ENCODE measurements at places on chromosomes 7 and 10. TPM values are rescaled to one million over a fixed set of nuclear protein-coding genes. Genes with fewer than 3 reads are reported as not detected.

The AMPH gene
- 8.9 TPM for total RNA-seq

The SPRN gene
- total RNA-seq = 0.27 TPM

The ADCY1 gene
- 29.0 TPM for total RNA-seq

The LOXL4 gene
- total RNA-seq = 0.21 TPM

The NUTM2D gene
- 1.6 TPM for total RNA-seq

The FAM149B1 gene
- 19.8 TPM for total RNA-seq

The UFSP1 gene
- 4.8 TPM for total RNA-seq

The MLXIPL gene
- 23.8 TPM for total RNA-seq

DNA sequence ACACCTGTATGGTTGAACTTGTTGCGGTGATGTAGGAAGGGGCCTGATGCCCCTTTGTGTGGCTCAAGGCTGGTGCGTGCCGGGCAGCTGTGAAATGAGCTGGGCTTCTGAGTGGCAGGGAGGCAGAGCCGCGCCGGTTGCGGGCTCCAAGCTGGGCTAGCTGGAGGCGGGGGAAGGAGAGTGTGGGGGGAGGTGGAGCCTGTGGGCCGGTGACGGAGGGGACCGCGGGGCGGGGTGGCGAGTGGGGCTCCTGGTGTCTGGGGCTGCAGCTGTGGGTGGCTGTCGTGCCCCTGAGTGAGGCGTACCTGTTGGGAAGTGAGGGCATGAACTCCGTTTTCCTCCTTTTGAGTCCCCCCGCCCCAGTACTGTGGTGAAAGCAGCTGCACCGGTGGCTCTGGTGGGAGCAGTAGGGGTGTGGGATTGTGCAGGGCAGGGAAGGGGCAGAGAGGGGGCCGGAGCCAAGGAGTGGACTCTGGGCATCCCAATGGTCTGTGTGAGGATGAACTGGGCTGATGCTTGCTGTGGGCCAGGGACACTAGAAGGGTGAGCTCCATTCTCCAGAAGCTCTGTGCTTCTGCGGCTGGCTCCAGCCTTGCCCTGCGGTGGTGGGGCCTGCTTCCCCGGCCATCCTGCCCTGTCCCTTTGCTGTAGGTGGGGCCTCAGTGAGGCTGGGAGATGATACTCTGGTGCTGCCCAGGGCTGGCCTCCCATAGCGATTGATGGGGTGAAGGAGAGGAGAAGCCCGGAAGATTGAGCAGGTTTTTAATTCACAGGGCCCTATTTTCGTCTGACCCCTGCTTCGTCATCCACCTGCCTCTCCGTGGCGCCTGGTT lies 41.7 kb downstream of the INPP5A start:
- no peak for DNase-seq

DNA sequence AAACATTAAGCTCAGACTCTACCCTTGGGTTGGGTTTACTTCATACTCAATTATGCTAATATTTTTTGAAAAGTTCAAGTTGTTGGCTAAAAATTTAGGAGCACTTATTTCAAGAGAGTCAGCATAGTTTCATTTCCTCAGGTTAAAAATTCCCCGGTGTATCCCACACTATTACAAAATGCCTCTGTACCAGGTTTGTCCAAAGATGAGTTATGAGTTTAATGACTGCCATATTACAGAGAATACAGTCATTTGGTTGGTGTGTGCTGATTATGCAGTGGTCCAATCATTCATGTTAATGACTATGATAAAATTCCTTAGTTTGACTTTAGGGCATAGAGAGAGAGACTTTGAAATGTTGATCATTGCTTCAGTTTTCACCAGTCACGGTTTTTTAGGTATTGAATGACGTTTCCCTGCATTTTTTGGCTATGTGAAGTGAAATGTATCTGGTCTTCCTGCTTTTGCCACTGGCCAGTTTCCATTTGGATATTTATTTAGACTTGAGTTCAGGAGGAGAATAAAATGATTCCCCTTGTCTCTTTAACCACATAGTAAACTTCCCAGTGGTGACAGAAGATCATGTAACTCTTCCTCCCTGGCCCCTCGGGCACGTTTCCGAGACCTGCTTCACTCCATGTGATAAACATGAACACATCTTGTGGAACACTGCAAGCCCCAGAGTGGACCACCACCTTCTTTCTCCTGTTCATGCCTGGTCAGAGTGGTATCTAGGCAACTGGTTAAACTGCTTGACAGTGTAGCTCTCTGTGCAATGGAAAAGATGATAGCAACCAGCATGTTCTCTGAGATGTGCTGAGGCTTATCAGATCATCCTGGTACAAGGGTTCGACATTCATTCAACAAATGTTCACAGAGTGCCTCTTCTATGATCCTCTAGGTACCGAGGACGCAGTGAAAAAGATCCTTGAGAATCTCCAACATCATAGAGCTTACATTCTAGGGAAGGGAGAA lies 153.6 kb downstream of the CACNB2 start:
- DNase-seq = no peak

DNA sequence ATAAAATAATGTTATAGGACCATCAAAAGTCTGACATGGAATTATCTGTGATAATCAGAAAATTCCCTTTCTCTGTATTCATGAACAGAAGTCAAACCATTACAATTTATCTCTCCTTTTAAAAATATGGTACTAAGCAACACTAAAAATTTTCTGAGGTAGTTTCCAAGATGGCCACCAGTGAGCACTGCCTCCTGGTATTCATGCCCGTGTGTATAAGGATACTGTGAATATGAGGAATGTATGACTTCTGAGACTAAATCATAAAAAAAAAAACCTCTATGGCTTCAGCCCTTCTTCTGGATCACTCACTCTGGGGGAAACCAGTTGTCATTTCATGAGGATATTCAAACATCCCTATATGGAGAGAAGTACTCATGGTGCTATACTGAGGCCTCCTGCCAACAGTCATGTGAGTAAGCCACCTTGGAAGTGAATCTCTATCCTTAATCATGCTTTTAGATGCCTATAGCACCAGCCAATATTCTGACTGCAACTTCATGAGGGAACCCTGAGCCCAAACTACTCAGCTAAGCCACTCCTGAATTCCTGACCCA lies 41.1 kb downstream of the SIRT1 start:
- no peak for DNase-seq

GRCh38 chr10:42987575-42987974 lies 89.3 kb upstream of the RET start:
- DNase-seq = no peak

GRCh38 chr10:82934429-82934828 lies 1059.4 kb downstream of the NRG3 start:
- no peak for DNase-seq

GRCh38 chr7:31986878-31987518 lies 83.2 kb downstream of the PDE1C start:
- no peak for DNase-seq

- no peak for DNase-seq
Measured at GRCh38 chr7:23332910-23333612, 33.9 kb downstream of the MALSU1 start.

DNA sequence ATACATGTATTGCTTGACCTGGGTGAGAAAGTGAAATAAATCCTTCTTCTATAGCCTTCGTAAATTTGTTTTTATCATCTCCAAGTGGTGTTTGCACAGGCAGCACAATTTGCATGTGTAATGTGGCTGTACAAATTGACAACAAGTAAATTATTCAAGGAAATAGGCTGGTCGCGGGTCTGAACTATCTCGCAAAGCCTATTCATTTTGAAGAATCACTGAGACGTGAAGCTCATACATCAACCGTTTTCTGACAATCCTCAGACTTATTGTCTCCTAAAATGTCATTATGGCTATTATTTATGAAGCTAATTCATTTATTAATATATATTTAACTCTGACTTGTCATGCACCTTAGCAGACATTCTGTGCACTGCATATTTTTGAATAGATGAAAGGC lies 16.2 kb upstream of the FAM204A start:
- no peak for DNase-seq

DNA sequence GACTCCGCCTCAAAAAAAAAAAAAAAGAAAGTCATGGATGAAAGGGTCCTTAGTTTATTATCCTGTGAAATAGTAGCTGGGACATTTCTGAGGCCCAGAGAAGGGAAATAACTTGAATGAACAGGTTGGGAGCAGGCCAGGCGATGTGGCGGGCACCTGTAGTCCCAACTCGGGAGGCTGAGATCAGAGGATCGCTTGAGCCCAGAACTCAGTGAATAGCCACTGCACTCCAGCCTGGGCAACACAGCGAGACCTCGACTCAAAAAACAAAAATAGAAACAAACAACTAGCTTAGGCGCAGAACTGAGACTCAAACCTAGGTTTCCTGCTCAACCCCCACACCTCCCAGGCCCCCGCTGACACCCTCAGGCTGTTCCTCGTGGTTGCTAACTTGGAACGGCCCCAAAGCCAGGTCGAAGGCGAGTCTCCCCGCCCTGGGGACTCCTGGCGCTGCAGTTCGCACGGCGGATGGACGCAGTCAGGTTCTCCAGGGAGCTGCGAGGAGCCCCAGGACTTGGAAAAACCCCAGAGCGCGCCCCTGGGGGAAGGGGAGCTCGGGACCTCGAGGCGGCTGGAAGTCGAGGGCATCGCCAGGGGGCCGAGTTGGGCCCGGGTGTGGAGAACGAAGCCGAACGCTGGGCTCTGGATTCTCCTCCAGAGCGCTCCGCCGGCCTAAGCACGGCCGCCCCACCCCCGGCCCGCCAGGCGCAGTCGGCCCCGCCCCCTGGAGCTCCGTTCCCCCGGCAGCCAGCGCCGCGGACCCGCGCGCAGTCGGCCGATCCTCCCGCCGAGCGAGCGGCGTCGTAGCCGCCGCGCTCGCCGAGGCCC lies at the start of gene STOX1:
TSS of gene STOX1 (plus strand) at position 768 of the 828 bp plus-strand sequence. CDS start 93 bp downstream, outside the sequence.
- DNase-seq = peak; percentile 68

DNA sequence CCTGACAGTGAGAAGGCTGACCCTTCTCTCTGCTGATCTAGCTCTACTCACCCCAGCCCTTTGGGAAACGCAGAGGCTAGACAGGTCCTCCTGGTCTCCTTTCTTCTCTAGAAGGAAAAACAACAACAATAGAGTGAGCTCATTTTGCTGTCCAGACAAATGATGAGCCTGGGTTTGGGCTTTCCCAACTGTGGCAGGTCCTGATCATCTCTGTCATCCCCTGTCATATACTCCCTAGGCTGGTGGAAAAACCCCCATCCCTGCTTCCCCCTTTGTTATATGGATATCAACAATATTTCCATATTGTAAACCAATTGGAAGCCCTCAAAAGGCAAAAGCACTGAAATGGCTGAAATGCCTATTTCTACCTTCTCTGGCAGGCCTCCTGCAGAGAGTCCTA lies 9.2 kb upstream of the DDIT4 start:
- no peak for DNase-seq

- no peak for DNase-seq
Measured at GRCh38 chr10:29245476-29245875, 43.4 kb upstream of the LYZL1 start.

DNA sequence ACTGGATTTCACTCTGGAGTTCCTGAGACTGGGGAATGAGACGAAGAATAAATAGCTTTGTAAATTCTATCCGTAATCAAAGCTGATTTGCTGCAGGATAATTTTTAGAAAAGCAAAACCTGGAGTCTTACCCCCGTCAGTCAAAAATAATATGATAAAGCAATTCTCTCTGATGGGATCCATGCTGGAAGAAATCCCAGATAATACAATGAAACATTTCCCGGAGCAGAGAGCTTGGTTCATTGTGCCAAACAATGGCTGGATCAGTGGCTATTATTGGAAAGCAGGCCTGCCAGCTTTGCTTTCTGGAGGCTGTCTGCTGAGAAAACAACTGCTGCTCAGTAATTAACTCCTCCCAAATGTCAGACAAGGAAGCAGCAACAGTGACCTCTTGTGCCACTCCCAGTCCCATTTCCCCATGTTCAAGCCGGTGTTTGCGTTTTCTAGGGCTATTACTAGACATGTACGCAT lies 609.4 kb upstream of the PCDH15 start:
- peak; percentile 18 for DNase-seq

- DNase-seq = no peak
Measured at GRCh38 chr7:128359939-128360338, 1.6 kb downstream of the PRRT4 start.

DNA sequence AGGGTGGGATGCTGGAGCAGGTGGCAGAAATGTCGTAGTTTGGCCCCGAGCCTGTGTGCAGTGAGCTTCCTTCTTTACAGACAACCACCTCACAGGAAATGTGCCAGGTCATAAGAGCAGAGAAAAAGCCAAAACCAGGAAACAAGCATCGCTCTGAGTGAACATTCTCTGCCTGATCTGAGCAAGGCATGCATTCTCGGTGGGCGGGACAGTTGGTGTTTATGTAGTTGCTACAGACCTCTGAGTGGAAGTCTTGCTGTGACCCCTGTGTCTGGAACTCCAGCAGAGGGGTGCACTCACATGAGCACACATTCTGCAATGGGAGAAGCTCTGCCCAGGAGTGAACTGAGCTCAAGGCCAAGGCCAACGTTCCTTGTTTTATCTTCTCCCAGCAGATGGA lies 230.1 kb downstream of the TCERG1L start:
- DNase-seq = no peak

- DNase-seq = no peak
Measured at GRCh38 chr7:72053292-72053691, 358.8 kb downstream of the CALN1 start.

DNA sequence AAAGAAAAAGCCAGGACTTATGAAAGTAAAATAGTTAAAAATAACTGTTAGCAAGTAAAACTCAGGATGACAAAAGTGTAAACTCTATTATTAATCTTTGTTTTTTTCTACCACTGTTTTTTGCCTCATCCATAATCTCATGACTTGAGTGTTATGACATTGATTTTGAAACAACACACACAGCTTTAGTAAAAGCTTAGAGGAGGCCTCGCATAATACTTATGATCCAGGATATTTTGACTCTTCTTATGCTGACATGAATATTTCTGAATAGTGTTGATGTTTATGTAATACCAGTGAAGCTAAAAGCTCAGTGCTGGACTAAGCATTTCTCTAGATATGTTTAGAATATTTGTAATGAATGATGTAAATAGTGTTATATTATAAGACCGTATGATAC lies 10.5 kb downstream of the KAT6B start:
- no peak for DNase-seq

GRCh38 chr7:8751557-8752231 lies 318.3 kb downstream of the NXPH1 start:
- no peak for DNase-seq

DNA sequence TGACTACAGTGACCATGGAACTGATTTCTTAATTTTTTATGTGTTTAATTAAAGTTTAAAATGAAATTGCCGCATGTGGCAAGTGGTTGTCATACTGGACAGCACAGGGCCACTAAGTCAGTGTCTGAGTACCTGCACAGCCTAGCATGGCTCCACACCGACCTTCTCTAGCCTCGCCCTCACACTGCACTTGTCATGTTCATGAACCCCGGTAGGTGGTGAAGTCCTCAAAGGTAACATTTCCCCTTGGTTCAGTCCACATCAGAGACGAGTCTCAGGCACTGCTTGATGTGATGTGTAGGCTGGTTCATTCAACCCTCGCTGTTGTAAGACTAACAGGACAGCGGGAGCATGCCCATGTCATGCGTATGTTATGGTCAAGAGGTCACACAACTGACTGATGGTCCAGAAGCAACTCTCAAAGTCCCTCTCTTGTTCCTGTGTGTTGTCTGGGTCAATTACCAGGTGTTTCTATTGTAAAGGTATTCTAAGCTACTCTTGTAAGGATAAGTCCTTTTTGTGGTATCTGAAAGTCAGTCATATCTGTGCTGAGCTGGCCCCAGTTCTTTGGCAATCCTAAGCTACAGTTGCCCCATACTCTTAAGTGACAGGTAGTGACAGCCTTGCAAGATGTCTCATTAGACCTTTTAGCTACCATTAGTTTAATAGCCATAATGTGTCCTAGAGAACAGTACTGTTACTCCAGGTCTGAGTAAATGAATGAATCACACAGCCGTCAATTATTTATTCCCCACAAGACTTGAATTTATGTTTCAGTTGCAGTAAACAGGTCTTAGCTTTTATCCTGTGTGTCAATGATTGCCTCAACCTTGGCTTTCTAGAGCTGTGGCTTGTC lies 32.9 kb upstream of the ZC3HAV1L start:
- no peak for DNase-seq

Data from WTC11 (cell line).